ENCODE measurements at places on chromosomes 11 and 22.
A peak's percentile ranks its signal among the peaks of the same experiment; 100 is the strongest.

GRCh38 chr11:69936771-69937170, 117.6 kb upstream of the FGF3 start:
- DNase-seq = no peak

DNA sequence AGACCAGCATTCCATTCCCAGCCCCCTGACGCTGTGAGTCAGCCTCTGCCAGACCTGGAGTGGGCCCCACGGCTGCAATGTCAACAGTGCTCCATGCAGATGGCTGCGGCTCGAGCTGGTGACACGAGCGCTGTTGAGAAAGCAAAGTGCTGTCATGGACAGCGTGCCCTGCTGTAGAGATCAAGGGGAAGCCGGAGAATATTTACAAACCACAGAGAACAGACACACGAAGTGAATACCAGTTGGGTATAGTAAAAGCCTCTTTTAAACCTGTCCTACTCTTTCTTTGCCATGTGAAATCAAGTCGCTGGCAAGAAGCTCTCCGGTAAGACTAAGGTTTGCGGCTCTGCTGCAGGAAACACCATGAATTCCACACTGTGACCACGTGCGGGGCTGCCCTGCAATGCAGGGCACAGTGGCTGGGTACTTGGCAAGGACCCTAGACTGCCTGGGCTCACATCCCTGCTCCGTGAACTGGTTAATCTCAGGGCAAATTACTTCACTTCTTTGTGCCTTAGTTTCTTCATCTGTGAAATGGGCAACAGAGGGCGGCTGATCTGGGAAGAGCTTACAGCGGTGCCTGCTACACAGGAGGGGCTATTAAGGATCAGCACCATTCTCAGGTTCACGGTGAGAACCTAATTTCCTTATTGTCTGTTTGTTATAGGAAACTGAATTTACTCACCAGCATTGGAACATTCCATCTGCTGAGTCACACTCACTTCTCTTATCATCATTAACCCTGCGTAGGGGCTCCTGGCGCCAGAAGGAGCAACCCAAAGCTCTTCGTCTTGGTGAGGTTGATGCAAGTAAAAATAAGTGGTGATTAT, 27.8 kb upstream of the ELFN2 start:
- DNase-seq = peak; percentile 28

DNA sequence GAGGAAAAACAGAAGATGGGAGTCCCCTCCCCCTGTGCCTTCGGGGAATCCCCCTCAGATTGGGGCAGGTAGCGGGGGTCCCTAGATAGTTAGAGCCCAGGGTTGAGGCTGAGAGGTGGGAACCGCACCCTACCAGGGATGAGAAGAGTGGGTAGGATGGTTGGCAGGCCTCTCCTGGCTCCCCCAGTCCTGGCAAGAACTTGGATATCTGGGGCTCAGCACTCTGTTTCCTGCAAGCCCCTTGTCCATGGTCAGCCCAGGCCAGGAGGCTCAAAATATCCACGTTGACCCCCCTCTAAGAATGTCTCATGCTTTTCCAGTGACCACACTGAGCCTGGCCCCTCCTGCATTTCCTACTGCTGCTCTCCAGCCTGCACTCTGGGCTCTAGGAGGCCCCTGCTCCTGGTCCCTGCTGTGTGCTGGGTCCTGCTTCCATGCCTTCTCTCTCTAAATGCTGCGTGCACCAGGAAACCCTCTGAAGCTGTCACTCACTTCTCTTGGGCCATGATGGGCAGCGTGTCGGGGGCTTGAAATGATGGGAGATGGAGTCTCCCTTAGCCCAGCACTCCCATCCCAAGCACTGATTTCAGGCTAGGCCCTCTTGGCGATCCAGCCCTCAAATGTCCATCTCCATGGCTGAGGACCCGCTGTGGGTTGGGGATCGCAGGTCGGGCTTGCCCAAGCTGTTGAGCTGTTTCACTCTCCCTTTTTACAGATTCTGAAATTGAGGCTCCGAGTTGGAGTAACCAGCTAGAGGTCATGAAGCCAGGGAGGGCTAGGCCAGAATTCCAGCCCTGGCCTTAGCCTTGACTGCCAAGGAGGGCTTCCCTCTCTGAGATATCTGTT, 2.0 kb downstream of the MAP3K11 start:
- DNase-seq = no peak

DNA sequence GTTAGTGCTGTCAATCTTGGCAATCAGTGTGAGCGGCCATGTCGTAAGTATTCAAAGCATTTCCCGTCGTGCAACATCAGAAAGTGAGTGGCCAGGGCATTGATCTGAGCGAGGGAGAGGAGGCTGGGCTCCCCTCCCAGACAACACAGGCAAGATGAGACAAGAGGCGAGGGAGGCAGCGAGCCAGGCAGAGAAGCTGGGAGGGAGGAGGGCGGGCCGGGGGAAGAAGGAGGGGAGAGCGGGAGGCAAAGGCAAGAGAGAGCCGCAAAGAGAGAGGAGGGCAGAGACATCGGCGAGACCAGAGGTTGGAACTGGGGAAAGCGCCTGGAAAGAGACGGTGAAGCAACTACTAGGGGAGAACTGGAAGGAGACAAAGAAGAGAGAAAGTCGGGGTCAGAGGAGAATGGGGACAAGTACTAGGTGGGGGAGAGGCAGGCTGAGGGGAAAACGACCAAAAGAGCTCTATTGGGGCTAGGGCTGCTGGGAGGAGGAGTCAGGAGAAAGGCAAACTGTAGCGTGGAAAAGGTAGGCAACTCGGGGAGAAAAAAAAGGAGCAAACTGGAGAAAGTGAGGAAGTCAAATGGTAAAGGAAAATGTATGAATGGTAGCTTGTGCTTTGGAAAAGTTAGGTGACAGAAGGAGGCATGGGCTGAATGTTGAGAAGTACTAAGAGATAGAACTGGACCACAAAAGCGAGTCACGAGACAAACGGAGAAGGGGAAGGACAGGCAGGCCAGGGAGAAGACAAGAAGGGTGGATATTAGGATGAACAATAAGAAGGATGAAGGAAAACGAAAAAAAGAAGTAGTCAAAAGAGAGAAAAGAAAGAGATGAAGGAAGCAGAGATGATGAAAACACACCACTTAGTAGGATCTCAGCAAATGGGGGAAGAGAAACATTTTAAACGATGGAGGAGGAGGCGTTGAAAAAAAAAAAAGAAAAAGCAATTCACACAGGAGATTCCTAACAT, 130.5 kb upstream of the C11orf58 start:
- peak; percentile 69 for DNase-seq

DNA sequence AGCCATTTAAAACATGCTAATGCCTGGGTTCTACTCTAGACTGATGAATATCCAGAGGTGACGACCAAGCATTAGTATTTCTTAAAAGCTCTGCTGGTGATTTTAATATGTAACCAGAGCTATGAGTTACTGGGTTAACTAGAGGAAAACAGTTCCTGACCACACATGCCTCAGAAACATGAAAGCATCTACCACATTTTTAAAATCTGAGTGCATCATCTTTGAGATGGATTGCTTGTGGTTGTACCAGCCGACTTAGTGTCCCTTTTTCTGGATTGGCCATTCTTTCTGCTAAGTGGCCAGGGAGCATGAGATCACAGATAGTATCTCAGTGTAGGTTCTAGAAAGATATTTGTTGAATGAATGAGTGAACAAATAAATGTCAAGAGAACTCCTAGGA, 152.4 kb downstream of the NTM start:
- DNase-seq = no peak

GRCh38 chr11:79304599-79305212, 136.1 kb downstream of the TENM4 start:
- no peak for DNase-seq

DNA sequence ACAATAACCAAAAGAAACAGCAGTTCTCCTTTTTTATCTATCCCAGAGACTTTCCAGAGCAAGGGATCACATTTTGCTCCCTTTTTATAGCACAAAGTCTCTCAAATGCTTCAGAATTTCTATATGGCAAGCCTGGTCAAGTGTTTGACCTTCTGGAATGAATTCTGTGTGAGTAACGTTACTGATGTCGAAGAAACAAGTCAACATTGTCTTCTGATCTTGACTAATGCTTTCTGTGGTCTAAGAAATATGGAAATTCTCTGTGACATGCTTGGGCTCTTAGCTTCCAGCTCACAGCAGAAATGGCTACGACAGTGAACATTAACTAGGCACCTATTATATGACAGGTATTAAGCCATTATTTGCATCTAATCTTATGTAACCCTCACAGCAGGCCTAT, 411.7 kb downstream of the CADM1 start:
- no peak for DNase-seq

- no peak for DNase-seq
Observed at GRCh38 chr22:36329254-36330078, 58.3 kb downstream of the MYH9 start.

- no peak for DNase-seq
Observed at GRCh38 chr11:47983464-47984397, 3.4 kb downstream of the PTPRJ start.

DNA sequence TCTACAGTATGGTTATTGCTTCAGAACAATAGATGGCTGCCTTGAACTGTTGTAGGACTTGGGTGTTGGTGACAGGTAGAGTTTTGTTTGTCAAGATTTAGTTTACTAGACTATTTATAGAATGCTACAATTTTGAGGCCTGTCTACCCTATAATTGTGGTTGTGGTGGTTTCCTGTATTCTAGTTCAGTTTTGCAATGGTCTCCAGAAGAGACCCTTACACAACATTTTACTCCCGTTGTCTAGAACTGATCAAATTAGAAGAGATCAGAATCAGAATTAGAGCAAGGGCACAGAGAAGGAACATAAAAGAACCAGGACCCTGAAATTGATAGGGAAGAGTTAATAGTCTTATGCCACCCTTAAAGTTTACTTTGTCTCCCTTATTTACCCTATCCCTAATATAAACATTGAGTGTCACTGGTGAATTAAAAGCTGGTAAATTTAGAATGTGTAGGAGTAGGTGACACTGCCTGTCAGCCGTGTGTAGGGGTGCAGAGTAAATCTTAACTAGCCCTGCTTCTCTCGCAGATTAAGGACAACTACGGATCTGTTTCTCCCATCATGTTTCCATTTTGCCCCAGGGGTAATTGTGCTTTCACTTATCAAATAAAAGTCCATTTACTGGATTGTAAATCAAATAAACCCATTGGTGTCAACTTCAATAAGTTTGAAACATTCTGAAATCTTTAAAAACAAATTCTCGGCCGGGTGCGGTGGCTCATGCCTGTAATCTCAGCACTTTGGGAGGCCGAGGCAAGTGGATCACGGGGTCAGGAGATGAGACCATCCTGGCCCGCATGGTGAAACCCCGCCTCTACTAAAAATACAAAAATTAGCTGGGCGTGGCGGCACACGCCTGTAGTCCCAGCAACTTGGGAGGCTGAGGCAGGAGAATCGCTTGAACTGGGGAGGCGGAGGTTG, 10.9 kb upstream of the PHLDB1 start:
- no peak for DNase-seq

GRCh38 chr11:36274414-36274813, 14.8 kb downstream of the COMMD9 start:
- no peak for DNase-seq

DNA sequence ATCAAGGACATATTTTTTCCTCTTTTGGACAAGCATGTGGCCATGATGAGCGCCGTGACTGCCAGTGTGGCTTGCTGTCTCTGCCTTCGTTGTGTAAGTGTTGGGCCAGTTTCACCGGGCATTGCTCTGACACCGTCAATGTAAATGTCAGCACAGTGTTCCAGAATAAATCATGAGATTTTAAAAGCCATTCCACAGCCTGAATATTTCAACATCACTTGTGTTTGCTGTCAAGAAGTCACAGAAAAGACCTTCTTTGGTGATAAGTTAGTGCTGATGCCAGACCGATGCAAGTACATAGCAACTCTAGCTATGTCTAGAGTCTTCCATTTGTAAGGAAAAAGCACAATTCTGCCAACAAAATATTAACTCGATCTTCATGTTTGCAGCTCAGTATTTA, 467.8 kb downstream of the TBC1D22A start:
- DNase-seq = no peak

- DNase-seq = no peak
Observed at GRCh38 chr11:70117567-70118145, 39.5 kb downstream of the ANO1 start.

- no peak for DNase-seq
Observed at GRCh38 chr22:44505796-44506354, 7.8 kb upstream of the RTL6 start.

GRCh38 chr11:45215098-45215865, 68.8 kb downstream of the PRDM11 start:
- no peak for DNase-seq

GRCh38 chr11:114250993-114251814, 45.0 kb upstream of the NNMT start:
- peak; percentile 8 for DNase-seq

GRCh38 chr11:87265132-87265531, 227.4 kb downstream of the TMEM135 start:
- no peak for DNase-seq

DNA sequence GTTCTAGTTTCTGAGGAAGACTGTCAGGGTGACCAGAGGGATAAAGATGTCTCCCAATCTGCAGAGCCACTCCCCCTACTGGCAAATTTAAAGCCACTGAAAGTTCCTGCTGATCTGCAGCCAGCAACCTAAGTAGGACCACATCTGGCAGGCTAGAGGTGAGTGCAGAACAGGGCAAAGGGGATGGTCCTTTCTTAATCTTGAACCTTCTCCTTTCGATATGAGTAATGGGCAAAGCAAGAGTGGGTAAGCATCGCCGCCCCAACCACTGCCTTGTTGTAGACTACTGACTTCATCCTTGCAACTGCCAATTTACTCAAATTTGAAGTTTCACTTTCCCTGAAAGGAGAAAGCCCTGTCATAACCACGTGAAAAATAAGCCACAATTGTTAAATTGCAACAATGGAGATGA, 30.7 kb downstream of the SCUBE2 start:
- peak; percentile 62 for DNase-seq

- no peak for DNase-seq
Observed at GRCh38 chr11:128236506-128237498, 350.6 kb downstream of the ETS1 start.

- no peak for DNase-seq
Observed at GRCh38 chr11:130832566-130833425, 83.5 kb downstream of the SNX19 start.

DNA sequence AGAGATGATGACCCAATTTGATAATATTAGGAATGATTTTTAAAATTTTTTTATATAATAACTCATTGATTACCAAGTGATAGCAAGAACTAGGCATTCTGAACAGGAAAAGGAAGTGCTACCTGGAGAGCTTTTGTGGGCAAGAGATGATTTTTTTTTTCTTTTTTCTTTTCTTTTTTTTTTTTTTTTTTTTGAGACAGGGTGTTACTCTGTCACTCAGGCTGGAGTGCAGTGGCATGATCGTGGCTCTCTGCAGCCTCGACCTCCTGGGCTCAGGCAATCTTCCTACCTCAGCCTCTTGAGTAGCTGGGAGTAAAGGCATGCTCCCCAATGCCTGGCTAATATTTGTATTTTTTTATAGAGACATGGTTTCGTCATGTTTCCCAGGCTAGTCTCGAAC, 40.4 kb downstream of the TNRC6B start:
- DNase-seq = no peak

- peak; percentile 34 for DNase-seq
Observed at GRCh38 chr11:94199136-94200130, 70.8 kb downstream of the PANX1 start.

- DNase-seq = peak; percentile 79
Observed at GRCh38 chr11:118171269-118172062, 5.0 kb downstream of the SCN2B start.

DNA sequence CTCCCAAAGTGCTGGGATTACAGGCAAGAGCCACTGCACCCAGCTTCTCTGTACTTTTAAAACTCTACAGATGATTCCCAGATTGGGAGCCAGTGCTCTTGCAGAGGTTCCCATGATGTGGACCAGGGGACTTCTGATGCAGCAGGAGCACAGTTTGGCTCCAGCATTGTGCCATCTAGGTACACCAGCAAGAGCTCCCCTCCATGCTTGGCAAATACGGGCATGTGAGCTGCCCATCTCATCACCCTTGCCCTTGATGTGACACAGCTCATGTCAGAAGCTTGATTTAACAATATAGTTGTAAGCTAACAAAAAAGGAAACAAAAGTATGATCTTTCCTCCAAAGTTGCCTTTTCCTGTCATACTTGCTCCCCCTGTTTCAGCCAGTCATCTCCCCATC, 28.7 kb downstream of the SNU13 start:
- no peak for DNase-seq
